ENCODE measurements at places on chromosomes 1 and 21. TPM values are rescaled to one million over a fixed set of nuclear protein-coding genes. Genes with fewer than 3 reads are reported as not detected.
A peak's percentile ranks its signal among the peaks of the same experiment; 100 is the strongest.

DNA sequence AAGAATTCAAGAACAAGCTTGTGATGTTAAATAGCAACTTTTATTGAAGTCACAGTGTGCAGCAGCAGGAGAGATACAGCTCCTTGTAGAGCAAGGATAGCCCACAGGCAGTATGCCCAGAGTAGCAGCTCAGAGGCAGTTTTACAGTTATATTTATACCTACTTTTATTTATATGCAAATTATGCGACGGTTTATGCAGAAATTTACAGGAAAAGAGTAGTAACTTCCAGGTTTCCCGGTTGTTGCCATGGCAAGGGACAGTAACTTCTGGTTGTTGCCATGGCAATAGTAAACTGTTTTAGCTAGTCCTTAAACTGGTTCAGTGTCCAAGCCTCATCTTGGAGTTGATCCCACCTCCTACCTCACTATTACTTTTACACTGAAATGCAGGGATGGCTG is 344.6 kb upstream of the LYPLAL1 start:
- H3K36me3 ChIP-seq, result no peaks in the 10 kb centered on the region
- no peak overlapping the region for H3K27ac ChIP-seq
- H3K4me1 ChIP-seq, result peaks cover 3% of the 10 kb centered on the region
- H3K27me3 ChIP-seq, result no peaks in the 10 kb centered on the region

The MORC3 gene
- total RNA-seq, result 25.7 TPM

The LIN9 gene
- 9.5 TPM for total RNA-seq

- no peaks in the 10 kb centered on the region for H3K4me1 ChIP-seq
- H3K27me3 ChIP-seq, result no peaks in the 10 kb centered on the region
- H3K36me3 ChIP-seq, result no peaks in the 10 kb centered on the region
- no peak for DNase-seq
- H3K27ac ChIP-seq, result no peak overlapping the region
Observed at GRCh38 chr1:98197356-98197755, 276.5 kb upstream of the DPYD start.

GRCh38 chr21:37338671-37339551 is 27.7 kb upstream of the DYRK1A start:
- no peaks in the 10 kb centered on the region for H3K36me3 ChIP-seq
- no peaks in the 10 kb centered on the region for H3K4me1 ChIP-seq
- no peak overlapping the region for H3K4me3 ChIP-seq
- H3K27me3 ChIP-seq, result no peaks in the 10 kb centered on the region

The TPTE gene
- not detected for total RNA-seq

- no peak overlapping the region for H3K4me3 ChIP-seq
- no peak overlapping the region for H3K27ac ChIP-seq
- H3K27me3 ChIP-seq, result no peaks in the 10 kb centered on the region
- H3K36me3 ChIP-seq, result no peaks in the 10 kb centered on the region
- no peak for DNase-seq
- peaks cover 2% of the 10 kb centered on the region for H3K4me1 ChIP-seq
Observed at GRCh38 chr1:4179914-4180735, 280.1 kb upstream of the C1orf174 start.

- no peak for DNase-seq
- peaks cover 4% of the 10 kb centered on the region for H3K4me1 ChIP-seq
- H3K36me3 ChIP-seq, result no peaks in the 10 kb centered on the region
- H3K27me3 ChIP-seq, result peaks cover 17% of the 10 kb centered on the region
- H3K27ac ChIP-seq, result no peak overlapping the region
Observed at GRCh38 chr1:3081171-3081683, 12.2 kb downstream of the PRDM16 start.

The VSIG8 gene
- total RNA-seq, result not detected

- no peak overlapping the region for H3K27ac ChIP-seq
- no peak for DNase-seq
- H3K4me1 ChIP-seq, result no peaks in the 10 kb centered on the region
- H3K4me3 ChIP-seq, result no peak overlapping the region
- no peaks in the 10 kb centered on the region for H3K27me3 ChIP-seq
Observed at GRCh38 chr1:211339631-211340041, 13.0 kb downstream of the TRAF5 start.

DNA sequence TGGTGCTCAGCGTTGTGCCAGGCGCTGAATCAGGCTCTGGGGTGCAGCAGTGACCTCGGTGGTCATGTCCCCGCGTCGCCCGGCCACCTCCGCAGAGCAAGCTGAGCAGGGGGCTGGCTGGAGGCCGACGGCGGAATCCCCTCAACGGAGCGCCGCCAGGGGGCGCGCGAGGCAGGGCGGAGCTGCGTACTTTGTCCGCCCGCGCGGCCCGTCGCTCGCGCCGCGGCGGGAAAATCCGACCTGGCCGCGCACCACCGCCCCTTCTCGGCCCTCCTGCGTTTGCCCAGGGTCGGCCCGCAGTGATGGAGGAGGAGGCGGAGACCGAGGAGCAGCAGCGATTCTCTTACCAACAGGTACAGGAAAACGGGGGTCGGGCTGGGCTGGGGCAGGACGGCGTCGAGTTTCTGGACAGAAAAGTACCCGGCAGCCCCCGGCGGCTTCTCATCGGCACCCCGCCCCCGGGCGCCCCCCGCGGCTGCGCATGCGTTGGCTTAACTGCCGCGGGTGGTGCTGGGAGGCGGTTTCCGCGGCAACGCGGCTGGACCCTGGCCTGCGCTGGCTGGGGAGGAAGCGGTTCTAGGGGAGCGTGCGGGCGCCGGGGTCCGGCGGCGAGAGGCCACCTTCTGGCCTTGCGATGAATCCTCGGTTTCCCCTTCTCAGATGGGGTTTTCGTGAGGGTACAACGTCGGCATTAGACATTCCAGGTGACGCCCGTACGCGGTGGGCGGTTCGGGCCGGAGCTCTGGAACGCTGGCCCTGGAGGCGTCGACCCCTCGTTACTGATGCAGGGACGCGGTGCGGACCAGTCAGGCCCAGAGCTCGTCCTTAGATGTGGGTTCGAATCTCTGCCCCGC is at the start of gene CENPS:
TSS of gene CENPS (plus strand) at position 218 of the 854 bp plus-strand sequence. CDS start at position 303, 85 bp downstream.
- H3K36me3 ChIP-seq, result no peaks in the 10 kb centered on the region
- H3K4me3 ChIP-seq, result peak within 1 kb of the TSS; percentile 95
- H3K27me3 ChIP-seq, result no peaks in the 10 kb centered on the region
- H3K4me1 ChIP-seq, result no peaks in the 10 kb centered on the region
- peak; percentile 96 for DNase-seq

The LINGO4 gene
- not detected for total RNA-seq

- no peaks in the 10 kb centered on the region for H3K27me3 ChIP-seq
- no peaks in the 10 kb centered on the region for H3K36me3 ChIP-seq
- DNase-seq, result no peak
- H3K4me3 ChIP-seq, result no peak overlapping the region
- no peaks in the 10 kb centered on the region for H3K4me1 ChIP-seq
Observed at GRCh38 chr1:192491804-192492554, 83.6 kb upstream of the RGS1 start.

DNA sequence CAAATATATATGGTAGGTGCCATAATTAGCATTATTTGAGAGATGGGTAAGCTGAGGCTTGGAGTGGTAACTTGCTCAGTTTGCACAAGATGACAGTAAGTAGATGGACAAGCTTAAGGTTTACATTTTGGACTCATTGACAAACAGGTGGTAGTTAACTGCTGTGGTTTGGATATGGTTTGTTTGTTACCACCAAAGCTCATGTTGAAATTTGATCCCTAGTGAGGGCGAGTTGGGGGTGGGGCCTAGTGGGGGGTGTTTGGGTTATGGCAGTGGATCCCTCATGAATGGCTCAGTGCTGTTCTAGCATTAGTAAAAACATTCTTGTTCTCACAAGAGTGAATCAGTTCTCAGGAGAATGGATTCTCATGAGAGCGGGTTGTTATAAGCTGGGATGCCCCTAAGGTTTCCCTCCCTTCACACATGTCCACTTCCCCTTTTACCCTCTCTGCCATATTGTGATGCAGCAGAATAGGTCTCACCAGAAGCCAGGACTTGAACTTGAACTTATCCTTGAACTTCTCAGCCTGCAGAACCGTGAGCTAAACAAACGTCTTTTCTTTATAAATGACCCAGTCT is 6.6 kb upstream of the PRRX1 start:
- no peak overlapping the region for H3K4me3 ChIP-seq
- no peak overlapping the region for H3K27ac ChIP-seq
- peak; percentile 62 for DNase-seq
- H3K36me3 ChIP-seq, result no peaks in the 10 kb centered on the region

DNA sequence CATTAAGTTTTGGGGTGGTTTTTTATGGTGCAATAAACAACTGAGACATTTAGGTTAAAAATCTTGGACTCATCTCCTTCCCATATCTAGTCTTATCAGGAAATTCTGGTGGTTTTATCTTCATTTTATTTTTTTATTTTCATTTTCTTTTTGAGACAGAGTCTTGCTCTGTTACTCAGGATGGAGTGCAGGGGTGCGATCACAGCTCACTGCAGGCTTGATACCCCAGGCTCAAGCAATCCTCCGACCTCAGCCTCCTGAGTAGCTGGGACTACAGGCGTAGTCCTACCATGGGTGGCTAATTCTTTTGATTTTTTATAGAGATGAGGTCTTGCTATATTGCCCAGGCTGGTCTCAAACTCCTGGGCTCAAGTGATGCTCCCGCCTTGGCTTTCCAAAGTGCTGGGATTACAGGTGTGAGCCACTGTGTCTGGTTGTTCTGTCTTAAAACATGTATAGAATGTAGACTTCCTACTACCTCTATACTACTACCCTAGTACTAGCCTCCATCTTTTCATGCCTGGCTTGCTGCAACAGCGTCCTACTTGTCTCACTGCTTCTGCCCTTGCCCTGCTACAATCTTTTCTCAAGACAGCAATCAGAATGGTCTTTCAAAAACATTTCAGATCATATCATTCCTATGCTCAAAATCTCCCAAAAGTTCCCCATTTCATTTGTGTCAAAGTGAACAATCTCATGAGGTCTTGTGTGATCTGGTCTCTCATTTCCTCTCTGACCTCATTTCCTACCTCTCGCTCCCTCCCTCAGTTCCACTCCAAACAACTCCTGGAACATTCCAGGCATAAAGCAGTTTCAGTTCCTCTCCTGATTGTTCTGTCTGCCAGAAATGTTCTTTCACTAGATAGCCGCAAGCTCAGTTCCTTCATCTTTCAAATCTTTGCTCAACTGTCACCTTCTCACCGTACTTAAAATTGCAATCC is 5.9 kb upstream of the FCGR2A start:
- no peak overlapping the region for H3K27ac ChIP-seq
- H3K36me3 ChIP-seq, result no peaks in the 10 kb centered on the region
- peaks cover under 1% of the 10 kb centered on the region for H3K4me1 ChIP-seq
- peaks cover 8% of the 10 kb centered on the region for H3K27me3 ChIP-seq
- no peak overlapping the region for H3K4me3 ChIP-seq

DNA sequence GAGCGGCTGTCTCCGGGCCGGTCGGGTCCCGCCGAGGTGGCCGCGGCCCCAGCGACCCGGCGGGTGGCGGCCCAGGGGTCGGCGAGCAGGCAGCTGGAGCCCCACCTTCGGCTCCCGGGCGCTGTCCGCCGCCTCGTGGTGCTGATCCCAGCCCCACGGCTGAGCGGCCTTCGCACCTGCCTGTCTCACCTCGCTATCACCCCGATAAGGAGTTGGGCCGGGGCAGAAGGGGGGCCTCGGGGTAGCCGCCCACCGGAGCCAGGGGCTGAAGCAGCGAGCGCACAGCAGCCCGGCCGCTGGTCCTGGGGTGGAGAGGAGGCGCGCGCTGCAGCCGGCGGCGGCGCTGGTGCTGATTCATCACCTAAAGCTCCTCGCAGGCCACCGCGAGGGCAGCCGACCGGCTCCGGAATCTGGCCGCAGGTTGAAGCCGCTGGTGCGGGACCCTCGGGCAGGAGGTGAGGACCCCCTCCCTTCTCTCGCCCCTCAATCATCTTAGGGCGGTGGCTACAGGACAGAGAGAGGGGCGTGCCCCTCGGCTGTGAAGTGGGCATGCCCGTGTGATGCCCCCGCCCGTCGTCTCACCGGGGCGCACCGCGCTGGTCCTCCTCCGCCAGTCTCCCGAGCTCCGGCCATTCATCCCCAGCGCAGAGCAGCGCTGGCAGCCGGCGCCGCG is 575 bp downstream of the TRIM67 start:
- peak overlapping the region; percentile 72 for H3K4me3 ChIP-seq
- H3K4me1 ChIP-seq, result no peaks in the 10 kb centered on the region
- H3K27ac ChIP-seq, result no peak overlapping the region
- peaks cover 82% of the 10 kb centered on the region for H3K27me3 ChIP-seq
- no peaks in the 10 kb centered on the region for H3K36me3 ChIP-seq

The GBP6 gene
- total RNA-seq, result not detected

- peak; percentile 92 for DNase-seq
- H3K4me1 ChIP-seq, result no peaks in the 10 kb centered on the region
- H3K27me3 ChIP-seq, result no peaks in the 10 kb centered on the region
- H3K4me3 ChIP-seq, result peak within 1 kb of the TSS; percentile 91
- H3K36me3 ChIP-seq, result no peaks in the 10 kb centered on the region
Observed at GRCh38 chr21:26572702-26573381, at the start of gene CYYR1. Gene CYYR1, minus strand, starts transcription at chr21:26573286. Its CDS starts 346 bp downstream, at chr21:26572940.

DNA sequence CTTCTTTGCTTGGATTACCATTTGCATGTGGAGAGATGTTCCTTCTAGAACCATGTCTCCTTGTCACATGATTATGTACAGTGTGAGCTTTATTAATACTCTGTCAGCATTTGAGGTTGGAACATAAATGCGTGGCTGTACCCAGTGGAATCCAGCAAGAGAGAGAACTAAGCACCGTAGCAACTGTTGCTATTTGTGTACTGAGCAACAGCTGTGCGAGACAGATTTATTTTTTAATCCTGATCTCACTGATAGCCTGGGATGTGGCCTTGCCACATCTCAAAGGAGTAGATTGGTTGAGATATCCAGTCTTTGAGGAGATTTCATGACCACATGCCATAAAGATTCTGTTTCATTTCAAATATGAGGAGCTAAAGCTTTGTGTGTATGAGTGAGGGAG is 43.4 kb downstream of the KIF1B start:
- no peak for DNase-seq
- H3K4me1 ChIP-seq, result no peaks in the 10 kb centered on the region
- H3K36me3 ChIP-seq, result peaks cover 29% of the 10 kb centered on the region
- H3K27me3 ChIP-seq, result no peaks in the 10 kb centered on the region
- no peak overlapping the region for H3K4me3 ChIP-seq

DNA sequence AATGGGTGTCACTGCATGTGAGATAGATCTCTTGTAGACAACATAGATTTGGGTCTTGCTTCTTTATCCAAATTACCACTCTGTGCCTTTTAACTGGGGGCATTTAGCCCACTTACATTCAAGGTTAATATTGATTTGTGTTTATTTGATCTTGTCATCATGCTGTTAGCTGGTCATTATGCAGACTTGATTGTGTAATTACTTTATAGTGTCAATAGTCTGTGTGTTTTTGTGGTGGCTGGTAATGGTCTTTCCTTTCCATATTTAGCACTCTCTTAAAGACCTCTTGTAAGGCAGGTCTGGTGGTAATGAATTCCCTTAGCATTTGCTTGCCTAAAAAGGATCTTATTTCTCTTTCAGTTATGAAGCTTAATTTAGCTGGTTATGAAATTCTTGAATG is 29.6 kb downstream of the ZNF691 start:
- DNase-seq, result no peak
- H3K27ac ChIP-seq, result no peak overlapping the region
- H3K4me3 ChIP-seq, result no peak overlapping the region

GRCh38 chr1:218613105-218613504 is 268.0 kb downstream of the TGFB2 start:
- DNase-seq, result no peak
- H3K27me3 ChIP-seq, result no peaks in the 10 kb centered on the region
- peaks cover 5% of the 10 kb centered on the region for H3K4me1 ChIP-seq
